ENCODE measurements at places on chromosomes 12 and 14.

GRCh38 chr12:2583091-2583497, 211.7 kb upstream of the FKBP4 start:
- peak; percentile 51 for DNase-seq

- no peak for DNase-seq
Measured at GRCh38 chr14:65260786-65261185, 151.7 kb upstream of the FUT8 start.

- DNase-seq = no peak
Measured at GRCh38 chr14:72057701-72058285, 125.6 kb downstream of the RGS6 start.

DNA sequence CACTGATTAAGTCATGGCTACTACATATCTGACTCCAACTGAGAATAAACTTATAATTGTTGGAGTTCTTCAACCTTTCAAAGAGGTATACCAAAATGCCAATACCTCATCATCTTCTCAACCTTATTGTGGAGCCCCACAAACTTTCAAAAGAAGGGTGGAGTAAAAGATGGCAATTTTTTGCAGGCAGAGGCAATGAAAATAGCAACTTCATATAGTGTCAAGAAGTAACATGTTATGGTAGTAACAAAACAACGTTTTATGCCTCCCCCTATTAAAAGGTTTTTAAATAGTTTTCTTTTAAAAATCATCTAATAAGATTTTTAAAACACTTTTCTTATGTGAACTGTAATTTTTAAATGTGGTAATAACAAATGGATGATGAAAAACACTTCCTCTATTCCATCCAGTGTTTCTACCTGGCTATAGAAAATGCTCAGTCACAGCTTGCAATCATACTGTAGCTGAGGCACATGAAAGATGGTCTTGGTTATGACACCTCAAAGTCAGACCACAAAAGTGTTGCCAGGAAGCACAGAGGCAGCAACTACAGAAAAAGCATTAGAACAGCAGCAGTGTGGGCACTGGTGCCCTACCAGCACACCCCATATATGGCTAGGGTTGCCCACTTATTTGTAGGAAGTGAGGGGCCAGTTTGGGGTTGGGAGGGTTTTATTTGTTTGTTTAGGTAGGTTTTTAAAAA, 7.0 kb downstream of the PPP1R12A start:
- DNase-seq = peak; percentile 29

All from hematopoietic multipotent progenitor cell treated with erythropoietin and hydrocortisone succinate and interleukin-3 and kit ligand, for 8 days (in vitro differentiated cells).